ENCODE measurements at places on chromosomes 2 and 18.

- no peaks in the 10 kb centered on the region for H3K4me1 ChIP-seq
- no peak for DNase-seq
- H3K36me3 ChIP-seq: no peaks in the 10 kb centered on the region
- H3K4me3 ChIP-seq: no peak overlapping the region
Measured at GRCh38 chr2:150449856-150450255, 37.6 kb downstream of the RND3 start.

DNA sequence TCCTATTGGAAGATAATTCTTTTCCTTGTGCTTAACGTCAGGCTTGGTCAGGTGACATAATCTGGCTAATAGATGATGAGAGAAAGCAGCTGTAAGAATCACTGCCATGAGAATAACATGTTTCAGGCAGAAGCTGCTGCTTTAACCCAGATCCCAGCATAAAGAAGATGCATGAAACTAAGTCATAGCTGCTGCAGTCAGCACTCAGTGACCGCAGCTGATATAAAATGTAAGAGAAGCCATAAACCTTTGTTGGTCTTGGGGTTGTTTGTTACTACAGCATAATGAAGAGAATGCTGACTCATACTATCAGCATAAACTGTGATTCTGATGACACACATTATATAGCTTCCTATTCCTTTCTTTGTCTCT is 274.3 kb upstream of the TRIB2 start:
- peaks cover 3% of the 10 kb centered on the region for H3K4me1 ChIP-seq
- no peak for DNase-seq
- H3K36me3 ChIP-seq: no peaks in the 10 kb centered on the region
- no peak overlapping the region for H3K4me3 ChIP-seq
- H3K27ac ChIP-seq: no peak overlapping the region
- no peaks in the 10 kb centered on the region for H3K27me3 ChIP-seq

GRCh38 chr2:19835781-19836281 is 66.0 kb downstream of the TTC32 start:
- no peak for DNase-seq
- H3K27ac ChIP-seq: no peak overlapping the region
- no peaks in the 10 kb centered on the region for H3K4me1 ChIP-seq
- H3K27me3 ChIP-seq: peaks cover 9% of the 10 kb centered on the region
- no peak overlapping the region for H3K4me3 ChIP-seq

GRCh38 chr2:42137125-42137841 is 31.9 kb upstream of the EML4 start:
- peaks cover 22% of the 10 kb centered on the region for H3K4me1 ChIP-seq
- no peak overlapping the region for H3K4me3 ChIP-seq
- no peak overlapping the region for H3K27ac ChIP-seq
- no peaks in the 10 kb centered on the region for H3K27me3 ChIP-seq

All from K562 (cell line).